ENCODE measurements at places on chromosomes 13 and 19.

DNA sequence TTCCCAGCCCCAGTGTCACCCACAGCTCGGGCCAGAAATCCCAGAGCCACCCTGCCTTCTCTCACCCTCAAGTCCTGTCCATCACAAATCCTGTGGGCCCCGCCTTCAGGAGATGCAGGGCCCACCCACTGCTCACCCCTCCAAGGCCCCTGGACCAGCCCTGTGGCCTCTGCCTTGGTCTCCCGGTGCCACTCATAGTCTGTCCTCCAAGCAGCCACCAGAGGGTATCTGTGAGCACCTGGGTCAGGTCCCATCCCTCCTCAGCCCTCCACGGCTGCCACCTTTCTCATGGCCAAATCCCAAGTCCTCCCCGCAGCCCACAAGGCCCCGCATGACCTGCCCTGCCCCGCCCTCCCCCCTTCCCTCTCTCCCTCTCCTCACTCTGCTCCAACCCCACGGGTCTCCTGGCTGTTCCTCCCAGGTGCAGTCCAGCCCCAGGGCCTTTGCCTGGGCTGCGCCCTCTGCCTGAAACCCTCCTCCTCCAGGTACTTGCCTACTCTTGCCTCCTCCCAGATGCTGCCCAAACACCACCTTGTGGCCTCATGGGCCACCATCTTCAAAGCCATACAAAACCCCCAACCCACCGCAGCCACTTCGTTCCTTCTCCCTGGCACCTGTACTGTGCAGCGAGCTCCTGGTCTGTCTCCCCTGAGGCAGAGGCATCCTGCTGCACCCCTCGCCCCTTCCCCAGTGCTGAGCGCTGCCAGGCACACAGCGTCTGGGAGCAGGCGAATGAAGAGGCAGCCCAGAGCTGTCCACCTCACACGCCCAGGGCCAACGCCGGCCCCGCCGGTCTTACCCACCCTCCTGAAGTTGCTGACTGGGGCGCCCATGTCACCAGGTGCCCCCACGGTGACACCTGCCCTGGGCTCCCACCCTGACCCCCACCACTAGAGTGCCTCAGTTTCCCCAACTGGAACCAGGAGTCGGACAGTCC is 13.2 kb upstream of the UQCR11 start:
- DNase-seq, result no peak

- peak; percentile 97 for DNase-seq
Measured at GRCh38 chr13:80341101-80341755, at the start of gene SPRY2. TSS of gene SPRY2 (minus strand) at chr13:80341126. CDS start at chr13:80337705, 3,421 bp downstream.

GRCh38 chr13:70736622-70737317 is 628.5 kb upstream of the KLHL1 start:
- DNase-seq, result no peak

DNA sequence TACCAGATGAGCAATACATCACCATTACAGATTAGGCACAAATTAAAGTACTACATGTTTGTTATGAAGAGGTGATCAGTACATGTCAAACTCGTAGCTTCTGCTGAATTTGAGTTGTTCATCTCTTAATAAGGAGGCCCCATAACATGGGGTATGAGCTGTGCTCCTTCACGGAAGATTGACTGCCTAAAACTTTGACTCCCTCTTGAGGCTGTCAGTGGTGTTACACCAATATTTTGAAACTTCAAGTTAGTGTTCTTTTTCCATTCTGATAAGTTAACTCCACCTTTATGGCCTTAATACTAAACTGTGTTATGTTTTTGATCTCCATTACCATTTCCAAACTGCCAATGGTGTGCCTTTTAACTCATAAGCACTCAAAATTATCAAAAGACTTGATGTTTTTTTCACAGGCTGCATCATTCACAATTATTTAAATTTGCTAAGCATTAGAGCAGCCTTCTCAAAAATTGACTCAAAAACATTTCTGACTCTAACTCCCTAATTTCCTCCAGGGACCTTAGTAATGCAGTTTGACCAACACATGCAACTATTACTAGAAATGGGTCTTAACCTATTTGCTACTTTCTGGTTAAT is 1591.5 kb downstream of the PCDH9 start:
- no peak for DNase-seq

DNA sequence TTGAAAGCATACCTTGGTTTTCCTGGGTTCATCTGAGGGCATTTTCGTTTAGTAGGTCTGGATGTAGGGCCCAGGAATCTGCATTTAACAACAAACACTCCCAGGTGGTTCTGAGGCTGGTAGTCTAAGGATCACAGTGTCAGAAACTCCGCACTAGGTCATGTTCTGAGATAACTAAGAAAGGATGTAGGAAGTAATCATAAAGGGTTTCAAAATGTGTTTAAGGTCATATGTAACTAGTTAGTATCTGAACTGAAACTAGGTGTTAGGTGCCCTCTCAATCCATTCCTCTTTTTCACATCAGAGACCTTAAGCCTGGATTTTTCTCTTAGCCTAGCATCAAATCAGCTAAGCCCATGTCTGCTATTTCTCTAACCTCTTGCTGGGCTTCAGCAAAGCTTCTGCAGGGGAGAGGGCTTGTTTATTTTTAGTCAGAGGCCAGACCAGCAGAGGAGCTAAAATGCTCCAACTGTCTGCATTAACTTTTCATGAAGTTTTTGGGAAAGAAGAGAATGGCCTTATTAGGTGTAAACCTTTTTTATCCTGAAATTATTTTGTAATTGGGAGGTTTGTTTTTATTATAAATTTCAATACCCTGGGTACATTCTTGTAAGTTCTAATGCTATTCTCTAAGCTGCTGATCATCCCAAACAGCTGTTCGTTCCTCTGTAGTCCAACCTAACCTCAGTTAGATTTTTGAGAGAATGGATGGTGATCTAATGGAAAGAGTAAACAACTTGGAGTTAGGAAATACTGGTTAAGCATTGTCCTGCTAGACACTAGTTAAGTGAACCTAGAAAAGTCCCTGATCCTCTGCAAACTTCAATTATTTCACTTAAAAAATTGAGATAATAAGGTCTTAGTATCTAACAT is 262.8 kb upstream of the RFC3 start:
- no peak for DNase-seq

DNA sequence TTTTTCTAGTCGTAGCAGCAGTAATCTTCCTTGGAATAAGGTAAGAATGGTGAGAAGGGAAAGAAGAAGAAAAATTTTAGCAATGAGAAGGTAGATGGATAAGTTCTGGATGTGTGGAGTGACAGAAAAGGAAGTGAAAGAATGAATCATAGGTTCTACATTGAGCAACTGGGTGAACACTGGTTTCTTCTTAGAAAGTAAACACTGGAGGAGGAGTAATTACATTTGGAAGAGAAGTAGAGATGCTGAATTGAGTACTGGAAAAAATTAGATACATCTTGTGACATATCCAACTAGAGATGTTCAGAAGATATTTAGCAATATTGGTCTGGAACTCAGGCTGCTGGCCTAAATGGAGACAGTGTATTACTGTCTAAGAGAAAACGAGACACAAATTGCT is 148.5 kb downstream of the GPC5 start:
- DNase-seq, result no peak

DNA sequence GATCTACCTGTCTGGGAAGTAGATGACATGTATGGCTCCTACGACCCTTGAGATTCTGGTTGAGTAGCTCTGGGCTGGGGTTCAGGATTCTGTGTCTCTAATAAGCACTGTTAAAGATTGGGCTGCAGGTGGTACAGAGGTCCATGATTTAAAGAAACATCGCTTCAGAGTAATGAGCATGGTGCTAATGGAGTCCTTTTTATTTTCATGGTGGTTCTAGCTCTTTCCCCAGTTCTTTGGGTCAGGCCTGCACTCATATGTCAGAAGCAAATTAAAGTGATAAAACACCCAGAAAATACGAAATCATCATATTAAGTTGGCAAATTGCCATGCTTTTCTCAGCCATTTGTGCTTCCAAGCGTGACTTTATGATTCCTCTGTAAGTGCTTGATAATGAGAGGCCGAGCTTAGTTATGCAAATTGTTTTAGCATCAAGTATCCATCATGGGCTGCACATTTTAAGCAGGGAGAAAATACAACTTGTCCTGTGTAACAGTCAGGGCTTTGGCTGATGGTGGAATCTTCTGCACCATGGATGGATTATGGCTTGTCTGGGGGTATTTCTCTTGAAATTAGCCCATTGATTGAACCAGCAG is 45.1 kb downstream of the MTUS2 start:
- no peak for DNase-seq

DNA sequence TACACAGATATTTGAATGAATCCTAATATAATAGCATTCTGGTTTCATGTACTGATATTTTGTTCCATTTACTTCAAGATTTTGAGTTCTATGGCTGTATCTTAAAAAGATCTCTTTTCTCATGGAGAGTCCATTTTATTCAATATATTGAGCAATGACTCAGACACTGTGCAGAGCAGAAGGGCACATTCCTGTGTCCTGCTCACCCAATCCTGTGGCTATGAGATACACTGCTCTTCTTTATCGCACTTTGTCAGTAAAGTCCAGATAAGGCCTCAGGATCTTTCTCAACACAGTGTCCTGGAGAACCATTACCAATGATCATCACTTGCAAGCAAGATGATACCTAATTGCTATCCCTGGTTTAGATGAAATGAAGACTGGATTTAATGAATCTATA is 155.0 kb downstream of the CYSLTR2 start:
- DNase-seq, result no peak

DNA sequence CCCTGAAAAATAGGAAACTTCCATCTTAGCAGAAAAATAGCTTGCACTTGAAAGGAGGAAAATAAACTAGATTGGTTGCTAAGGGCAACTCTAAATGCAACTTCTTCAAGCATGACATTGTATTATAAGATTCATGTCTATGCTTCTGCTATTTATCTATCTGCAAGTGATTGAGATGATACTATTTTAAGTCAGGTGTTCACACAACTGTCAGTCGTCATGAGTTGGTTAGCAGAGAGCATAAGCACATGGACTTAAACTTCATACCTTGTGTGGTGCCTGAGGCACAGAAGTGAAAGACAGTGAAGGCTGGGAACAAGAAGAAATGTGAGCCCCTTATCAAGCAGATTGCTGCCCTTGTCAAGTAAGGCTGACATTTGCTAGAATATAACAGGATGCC is 82.9 kb downstream of the SLITRK5 start:
- no peak for DNase-seq

DNA sequence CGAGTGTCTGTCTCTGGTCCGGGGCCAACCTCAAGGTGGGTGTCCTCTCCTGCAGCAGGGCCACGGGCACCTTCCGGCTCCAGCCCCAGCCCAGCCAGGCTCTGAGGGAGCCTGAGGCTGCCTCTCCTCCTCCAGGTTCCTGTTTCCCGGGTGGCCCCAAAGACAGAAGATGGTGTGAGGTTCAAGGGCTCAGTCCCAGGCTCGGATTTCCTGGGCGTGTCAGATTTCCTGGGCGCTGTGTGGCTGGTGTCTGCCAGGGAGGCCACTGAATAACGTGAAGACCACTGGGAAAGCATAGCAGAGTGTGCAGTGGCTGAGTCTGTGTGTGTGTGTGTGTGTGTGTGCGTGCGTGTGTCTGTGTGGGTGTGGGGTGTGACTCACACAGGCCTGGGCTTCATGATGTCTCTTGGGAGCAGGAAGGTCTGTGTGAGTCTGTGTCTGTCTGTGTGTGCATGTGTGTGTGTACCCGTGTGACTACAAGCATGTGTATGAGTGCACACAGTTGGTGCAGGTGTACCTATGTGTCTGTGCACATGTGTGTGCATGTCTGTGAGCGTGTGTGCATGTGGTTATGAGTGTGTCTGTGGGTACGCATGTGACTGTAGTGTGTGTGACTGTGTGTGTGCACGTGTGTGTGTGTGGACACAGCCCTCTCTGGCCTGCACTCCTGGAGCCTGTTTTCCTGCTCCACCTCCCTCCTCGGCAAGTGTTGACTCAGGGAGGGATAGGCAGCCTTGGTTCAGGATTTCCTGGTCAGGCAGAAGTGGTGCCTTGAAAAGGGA is 28.3 kb downstream of the CEBPA start:
- DNase-seq, result peak; percentile 52

DNA sequence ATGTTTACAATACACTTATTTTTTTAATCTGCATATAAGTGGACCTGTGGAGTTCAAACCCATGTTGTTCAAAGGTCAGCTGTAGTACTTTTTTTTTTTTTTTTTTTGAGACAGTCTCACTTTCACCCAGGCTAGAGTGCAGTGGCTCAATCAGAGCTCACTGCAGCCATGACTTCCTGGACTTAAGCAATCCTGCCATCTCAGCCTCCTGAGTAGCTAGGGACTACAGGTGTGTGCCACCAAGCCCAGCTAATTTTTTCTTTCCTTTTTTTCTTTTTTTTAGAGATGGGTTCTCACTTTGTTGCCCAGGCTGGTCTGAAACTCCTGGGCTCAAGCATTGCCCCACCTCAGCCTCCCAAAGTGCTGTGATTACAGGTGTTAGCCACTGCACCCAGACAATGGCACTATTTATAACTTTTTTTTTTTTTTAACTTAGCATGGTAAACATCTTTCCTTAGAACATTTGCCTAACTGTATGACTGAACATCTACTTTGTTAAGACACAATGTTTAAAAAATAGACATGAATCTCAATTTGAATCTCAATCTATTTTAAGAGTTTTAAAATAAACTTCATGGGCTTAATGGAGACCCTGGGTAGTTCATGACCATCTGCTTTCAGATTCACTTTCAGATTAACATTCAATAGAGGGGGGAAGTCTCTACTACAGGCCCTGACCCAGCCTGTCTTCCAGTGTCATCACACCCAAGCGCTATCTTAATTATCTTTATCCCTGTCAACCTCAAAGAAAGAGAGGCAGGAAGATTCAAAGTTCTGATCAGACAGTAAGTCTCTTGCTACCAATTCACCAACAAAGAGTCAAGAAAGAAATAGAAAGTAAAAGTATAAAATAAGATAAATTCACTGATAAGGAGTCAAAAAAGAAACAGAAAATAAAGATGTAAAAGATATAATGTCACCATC is 97.7 kb upstream of the DOCK9 start:
- no peak for DNase-seq

GRCh38 chr13:113974304-113975281 is 717 bp upstream of the C13orf46 start:
- DNase-seq, result peak; percentile 38

- no peak for DNase-seq
Measured at GRCh38 chr13:27772651-27773425, 19.4 kb upstream of the GSX1 start.

GRCh38 chr13:84255226-84255797 is 373.0 kb upstream of the SLITRK1 start:
- no peak for DNase-seq

GRCh38 chr13:30581582-30581981 is 36.1 kb upstream of the USPL1 start:
- DNase-seq, result no peak
